Hepatocyte (in vitro differentiated cells): ENCODE measurements at places on chromosomes 1 and 21.

DNA sequence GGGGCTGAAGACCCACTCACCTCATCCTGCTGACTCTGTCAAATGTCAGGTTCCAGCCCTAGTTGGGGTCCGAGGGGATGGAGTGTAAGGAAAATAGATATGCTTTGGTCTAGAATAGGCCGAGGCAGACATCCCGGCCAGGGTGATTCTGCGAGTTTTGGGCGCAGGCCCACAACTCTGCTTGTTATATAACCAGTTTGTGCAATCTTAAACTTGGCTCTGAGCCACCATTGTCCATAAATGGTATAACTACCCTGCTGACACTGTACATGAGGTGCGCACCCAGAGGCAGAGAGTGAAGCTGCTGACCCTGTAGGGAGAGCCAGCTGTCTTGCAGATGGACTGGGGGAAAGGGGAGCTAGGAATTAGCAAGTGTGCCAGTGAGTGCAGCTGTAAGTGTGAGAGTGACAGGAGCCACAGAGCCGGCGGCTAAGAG, 1388.8 kb downstream of the AMY1C start:
- peak; percentile 10 for DNase-seq

DNA sequence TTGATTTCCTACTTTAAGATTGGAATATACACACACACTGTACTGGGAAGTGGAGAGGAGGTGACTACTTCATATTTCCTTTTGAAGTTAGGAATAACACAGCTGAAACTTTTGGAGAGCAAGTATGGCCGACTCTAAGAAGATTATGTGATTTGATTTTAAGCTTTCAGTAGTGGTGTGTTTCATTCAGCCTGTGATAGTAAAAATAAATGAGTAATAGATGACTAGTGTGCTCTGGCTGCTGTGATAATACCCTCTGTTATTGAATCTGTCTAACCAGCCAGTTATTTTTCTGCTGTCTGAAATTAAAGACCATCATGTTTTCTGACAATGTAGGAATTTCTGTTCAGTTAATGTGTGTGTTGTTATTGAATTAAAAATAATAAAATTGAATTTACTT, 48.3 kb downstream of the CTTNBP2NL start:
- DNase-seq: no peak

DNA sequence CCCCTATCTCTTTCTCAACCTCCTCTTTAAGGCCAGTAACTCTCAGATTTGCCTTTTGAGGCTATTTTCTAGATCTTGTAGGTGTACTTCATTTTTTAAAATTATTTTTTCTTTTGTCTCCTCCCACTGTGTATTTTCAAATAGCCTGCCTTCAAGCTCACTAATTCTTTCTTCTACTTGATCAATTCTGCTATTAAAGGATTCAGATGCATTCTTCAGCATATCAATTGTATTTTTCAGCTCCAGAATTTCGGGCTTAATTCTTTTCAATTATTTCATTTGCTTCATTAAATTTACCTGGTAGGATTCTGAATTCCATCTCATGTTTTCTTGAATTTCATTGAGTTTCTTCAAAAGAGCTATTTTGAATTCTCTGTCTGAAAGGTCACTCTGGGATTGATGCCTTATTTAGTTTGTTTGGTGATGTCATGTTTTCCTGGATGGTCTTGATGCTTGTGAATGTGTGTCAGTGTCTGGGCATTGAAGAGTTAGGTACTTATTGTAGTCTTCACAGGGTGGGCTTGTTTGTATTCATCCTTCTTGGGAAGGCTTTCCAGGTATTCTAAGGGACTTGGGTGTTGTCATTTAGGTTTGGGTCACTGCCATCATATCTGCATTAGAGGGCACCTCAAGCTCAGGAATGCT, 3.6 kb upstream of the HHAT start:
- no peak for DNase-seq

- no peak for DNase-seq
Observed at GRCh38 chr1:235998812-235999211, 66.1 kb downstream of the NID1 start.

DNA sequence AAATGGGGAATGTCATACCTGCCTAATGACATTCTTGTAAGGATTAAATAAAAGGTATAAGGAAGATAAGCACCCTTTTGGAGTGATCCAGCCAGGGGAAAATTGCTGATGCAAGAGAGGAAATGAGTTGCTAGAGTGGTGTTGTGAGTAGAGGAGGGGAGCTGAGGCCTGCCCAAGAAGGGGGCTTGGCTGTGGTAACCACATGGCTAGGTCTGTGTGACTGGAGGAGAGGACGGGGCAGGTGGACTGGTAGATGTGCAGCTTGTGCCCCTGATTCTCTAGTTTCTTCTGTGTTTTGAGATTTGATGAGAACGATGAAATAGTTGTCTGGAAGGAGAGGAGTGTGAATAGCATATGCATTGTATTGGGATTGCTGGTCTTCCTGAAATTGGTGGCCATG, 6.6 kb downstream of the TXLNA start:
- DNase-seq: no peak

GRCh38 chr1:225476100-225476511, 48.3 kb upstream of the LBR start:
- DNase-seq: no peak

DNA sequence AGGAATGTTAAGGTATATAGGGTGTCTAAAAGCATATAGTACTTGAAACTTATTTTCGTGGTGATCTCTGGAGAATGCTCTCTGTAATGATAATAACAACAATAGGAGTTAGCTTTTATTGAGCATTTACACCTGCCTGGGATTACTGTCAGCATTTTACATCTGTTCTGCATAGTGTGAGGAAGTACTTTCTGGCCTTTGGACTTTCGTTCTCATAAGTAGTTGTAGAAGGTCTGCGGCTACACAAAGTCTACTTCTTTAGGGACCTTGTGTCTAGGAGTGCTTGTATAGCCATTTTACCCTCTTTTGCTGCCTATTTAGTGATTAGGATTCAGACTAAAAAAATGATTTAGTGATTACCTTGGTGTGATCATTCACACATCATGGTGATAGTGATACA, 103.6 kb upstream of the GPR52 start:
- DNase-seq: no peak

- DNase-seq: peak; percentile 90
Observed at GRCh38 chr1:43530483-43531106, at the start of gene PTPRF. TSS of gene PTPRF (plus strand) at chr1:43530883. CDS start at chr1:43545076, 14,193 bp downstream.

GRCh38 chr1:171366085-171366484, 52.1 kb downstream of the FMO4 start:
- DNase-seq: peak; percentile 34

- no peak for DNase-seq
Observed at GRCh38 chr1:42034426-42034825, 115.7 kb upstream of the HIVEP3 start.

GRCh38 chr1:38005195-38006007, at the start of gene FHL3:
TSS of gene FHL3 (minus strand) at chr1:38005514. CDS start at chr1:37999412, 6,102 bp downstream.
- DNase-seq: peak; percentile 82

DNA sequence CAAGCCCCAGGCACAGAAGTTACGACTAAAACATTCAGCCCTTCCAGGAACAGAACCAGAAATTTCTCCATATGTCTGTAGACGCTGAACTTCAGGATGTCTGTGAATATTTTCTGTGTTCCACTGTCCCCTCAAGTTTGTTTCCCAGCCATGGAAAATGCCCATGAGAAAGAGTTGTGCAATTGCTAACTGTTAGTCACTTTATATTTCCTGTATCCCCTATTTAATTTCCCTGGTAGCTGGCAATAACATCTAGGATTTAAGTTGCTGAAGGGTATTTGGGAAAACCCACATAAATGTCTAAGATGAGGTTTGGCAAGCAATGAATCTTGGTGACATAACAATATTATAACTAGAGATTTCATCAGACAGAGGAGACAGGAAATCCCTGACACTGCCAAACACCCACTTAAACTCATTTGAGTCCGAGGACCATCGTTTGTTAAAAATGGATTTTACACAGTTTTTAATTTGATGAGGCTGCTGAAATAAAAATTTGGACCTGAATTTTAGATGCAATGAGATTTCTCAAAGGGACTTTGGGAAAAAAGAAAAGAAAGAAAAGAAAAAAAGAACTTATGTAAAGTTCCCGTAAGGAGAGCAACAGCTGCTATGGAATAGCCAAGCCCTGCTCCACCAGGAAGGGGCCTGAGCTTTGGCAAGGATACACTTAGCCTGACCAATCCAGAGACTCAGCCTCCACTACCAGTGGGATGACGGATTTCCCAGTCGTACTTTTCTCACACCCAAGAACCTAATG, 21.8 kb upstream of the ERRFI1 start:
- DNase-seq: peak; percentile 35
